ENCODE measurements at places on chromosomes 5 and 9. TPM values are rescaled to one million over a fixed set of nuclear protein-coding genes. Genes with fewer than 3 reads are reported as not detected.

DNA sequence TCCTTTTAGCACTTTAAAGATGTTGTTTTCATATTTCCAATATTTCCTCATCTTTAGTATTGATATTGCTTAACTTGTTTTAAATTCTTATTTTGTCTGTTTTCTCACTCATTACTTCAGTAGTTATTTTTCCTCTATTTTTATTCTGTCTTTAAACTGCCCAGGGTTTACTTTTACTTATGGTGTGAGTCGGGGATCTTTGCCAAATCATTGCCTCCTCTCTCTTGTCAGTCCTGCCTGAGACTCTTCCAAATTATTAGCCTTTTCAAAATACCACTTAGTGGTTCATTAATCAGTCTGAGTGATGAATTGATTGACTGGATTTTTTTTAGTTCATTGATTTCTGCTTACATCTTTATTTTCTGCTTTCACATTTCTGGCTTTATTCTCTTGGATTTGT lies 72.9 kb downstream of the SH3GL2 start:
- no peak for DNase-seq

DNA sequence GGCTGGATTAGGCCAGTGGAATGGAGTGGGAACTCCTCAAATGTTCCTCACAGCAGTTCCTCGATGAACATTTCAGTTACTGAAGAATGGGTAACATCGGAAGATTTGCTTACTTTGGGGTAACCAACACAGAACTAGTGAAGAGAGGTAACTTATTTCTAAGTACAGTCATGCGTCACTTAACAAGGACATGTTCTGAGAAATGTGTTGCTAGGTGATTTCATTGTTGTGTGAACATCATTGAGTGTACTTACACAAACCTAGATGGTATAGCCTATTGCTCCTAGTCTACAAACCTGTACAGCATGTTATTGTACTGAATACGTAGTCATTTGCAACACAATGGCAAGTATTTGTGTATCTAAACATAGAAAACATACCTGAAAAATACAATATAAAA lies 228.3 kb downstream of the MAST4 start:
- no peak for DNase-seq

DNA sequence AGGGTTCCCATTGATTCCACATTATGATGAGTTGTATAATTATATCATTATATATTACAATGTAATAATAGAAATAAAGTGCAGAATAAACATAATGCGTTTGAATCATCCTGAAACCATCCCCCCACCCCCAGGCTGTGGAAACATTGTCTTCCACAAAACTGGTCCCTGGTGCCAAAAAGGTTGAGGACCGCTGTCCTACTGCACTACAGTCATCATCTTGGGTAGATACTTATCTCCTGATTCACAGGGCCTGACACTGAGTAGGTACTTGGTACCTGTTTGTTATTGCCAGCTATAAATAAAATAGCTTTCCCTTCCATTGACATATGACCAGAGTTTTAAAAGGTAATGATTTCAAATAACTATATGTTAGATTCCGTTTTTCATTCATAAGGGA lies 25.6 kb downstream of the ANP32B start:
- DNase-seq = no peak

DNA sequence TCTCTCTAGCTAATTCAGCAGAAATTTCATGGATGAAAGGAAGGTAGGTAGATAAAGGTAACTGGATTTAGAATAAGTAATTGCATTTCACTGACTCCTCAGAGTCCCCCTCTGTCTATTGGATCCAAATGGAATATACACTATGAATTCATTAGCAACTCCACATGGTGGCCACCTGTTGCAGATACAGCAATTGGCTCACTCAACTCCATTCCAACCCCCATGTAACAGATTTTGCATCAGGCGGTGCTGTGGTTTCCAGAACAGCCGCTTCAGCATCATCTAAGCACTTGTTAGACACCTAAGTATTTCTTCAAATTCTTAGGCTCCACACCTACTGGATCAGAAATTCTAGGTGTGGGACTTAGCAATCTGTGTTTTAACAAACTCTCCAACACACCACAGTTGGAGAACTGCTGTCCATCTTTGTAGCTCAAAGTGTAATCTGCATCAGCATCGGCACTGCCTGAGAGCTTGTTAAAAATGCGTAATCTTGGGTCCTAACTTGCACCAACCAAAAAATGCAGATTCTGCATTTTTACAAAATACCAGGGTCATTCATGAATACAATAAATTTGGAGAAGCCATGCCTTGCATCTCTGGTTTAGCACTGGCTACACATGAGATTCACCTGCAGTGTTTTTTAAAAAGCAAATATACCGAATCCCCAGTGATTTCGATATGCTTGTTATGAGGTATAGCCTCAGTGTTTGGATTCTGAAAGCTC lies 413.8 kb upstream of the CD180 start:
- DNase-seq = no peak

DNA sequence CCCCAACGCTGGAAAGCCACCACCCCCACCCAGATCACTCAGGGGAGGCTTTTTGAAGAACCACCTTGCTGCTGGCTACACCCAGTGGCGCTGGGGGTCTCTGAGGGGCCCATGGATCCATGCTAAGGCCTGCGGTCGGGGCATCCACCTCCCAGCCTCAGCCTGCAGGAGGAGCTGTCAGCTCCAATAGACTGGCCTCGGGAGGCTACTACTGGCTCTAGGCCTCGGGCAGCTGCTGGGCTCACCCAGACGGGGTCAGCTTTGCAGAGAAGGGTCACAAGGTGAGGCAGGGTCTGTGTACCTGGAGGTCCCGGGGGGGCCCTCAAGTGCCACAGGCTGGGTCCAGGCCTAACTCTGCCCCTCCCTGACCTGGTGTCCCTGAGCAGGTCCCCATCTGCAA lies 193.7 kb downstream of the OLFM1 start:
- no peak for DNase-seq

DNA sequence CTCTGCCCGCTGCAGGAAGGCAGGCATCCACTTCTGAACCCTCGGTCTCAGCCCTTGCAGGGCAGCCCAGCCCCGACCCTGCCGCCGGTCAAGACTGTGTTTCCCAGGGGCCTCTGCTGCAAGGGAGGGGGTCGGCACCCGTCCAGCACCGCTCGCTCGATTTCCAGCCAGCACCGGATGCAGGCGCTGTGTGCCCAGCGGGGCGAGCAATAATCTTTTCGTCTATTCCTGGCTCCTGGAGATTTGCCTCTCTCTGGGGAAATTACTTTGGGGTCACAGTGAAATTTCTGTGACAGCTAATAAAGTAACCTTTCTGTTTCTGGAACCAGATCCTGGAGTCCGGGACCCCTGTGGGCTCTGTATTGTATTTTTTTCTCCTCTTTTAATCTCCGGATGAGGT lies 155.3 kb downstream of the COL23A1 start:
- peak; percentile 67 for DNase-seq

GRCh38 chr5:174409070-174409469 lies 315.3 kb upstream of the MSX2 start:
- no peak for DNase-seq

- no peak for DNase-seq
These were observed 64.9 kb downstream of the CETN3 start for GRCh38 chr5:90344689-90345088.

DNA sequence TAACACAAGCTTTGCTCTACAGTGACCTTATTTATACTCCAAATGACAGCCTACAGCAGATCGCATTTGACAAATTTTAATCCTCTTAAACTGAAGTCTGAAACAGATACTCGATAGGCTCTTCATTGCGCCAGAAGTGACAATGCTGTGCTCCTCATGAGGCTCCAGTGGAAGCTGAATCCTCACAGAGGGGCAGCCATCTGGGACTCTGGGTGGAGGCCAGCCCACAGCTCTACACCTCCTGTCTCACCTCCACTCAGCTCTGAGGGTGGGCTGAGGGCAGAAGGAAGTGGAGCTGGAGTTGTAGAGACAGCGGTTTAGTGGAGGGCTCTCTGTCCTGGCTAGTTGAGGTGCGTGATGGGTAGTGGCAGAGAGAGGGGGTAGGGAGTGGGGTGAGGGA lies 283.3 kb upstream of the ANKRD55 start:
- no peak for DNase-seq

DNAI1 gene
- total RNA-seq = not detected

GRCh38 chr9:75382126-75382525 lies 293.8 kb downstream of the OSTF1 start:
- no peak for DNase-seq

NEUROG1 gene
- total RNA-seq = not detected

FCN2 gene
- total RNA-seq = not detected

DNA sequence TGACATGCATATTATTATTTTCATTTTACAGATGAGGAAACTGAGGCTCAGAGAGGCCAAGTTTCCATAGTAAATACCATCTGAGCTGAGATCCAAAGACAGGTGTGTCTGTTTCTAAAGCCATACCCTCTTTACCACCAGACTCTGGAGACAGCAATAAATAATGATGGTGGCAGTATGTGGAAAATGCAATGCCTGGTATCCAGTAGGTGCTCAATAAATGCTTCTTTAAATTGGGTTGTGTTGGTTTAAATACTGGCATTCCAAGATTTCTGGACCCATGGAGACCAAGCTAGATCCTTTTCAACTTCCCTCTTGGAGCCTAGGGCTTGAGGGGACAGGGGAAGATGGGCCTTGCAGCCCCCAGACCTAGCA lies 221.3 kb upstream of the MSX2 start:
- DNase-seq = no peak

SPATA31D1 gene
- total RNA-seq = not detected

LCN1 gene
- total RNA-seq = not detected

GPR150 gene
- total RNA-seq = 0.14 TPM

DNA sequence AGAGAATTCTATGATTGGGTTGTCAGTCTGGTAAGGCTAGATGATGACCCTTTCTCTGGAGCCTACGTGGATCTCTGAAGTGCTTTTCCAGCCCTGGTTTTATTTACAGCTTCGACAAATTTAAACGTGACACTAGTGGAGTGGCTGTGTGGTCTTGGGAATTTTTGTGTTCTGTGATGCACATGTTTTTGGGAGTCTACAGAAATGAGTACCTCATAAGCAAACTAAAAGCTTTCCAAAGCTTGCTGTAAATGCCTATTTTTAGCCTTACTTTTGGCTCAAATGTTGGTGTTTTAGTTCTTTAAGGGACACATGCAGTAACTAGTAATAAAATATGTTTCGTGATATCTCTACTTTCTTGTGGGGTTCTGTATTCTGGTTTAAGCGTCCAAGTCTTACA lies 3.3 kb downstream of the LARP1 start:
- no peak for DNase-seq

DNA sequence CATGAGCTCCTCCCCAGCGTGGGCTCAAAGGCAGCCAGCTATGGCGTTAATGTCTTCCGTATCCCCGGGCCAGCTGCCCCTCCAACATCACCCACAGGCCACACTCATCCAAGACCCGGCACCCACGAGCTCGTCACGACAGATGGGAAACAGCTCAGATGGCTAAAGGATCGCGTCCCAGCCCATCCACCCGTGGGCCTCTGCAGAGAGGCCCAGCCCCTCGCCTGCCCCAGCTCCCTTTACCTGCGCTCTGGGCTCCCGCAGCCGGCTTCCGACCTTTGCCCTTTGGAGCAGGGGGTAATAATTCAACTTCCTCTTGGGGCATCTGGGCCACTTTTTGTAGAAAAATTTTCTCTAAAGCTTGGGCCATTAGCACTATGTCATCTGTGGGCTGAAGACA lies 16.5 kb downstream of the BRD3 start:
- no peak for DNase-seq

DNA sequence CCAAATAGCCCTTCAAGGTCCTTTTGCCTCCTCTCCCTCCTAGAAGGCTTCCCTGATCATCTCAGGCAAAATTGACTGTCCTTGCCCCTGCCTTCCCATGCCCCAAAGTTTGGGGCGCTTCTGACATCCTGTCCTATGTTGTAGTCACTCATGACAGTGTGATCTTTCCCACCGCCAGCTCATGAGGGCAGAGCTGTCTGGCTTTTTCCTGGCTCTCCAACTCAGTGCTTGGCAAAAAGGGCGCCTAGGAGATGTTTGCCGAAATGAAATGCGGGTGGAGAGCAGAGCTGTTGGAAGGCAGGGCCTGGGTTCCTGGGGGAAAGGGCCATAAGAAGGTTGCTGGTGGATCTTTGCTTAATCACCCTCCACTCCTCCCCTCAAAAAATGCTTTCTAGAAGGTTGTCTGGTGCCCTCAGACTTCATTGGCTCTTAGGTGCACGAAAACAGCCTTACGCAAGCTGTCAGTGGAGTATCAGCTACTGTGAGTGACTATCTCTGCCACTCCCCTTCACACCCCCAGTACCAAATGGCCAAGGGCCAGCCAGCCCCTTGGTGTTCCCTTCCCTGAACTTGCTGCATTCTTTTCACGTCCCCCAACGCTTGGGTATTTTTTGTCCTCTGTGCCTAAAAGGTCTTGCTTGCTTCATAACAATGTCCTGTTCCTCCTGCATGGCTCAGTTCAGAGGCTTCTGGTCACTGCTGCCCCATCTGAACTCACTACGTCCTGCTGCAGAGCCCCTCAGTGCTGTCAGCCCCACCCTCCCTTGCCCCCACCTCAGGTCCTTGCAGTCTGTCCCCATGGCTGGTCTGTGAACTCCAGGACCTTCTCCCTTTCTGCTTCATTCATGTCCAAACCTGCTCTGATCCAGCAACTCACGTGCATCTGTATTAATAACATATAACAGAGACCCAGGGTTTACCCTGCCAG lies 2.6 kb upstream of the SLC25A51 start:
- no peak for DNase-seq

BTNL9 gene
- total RNA-seq = 38.5 TPM

DNLZ gene
- total RNA-seq = 37.6 TPM

GRCh38 chr9:86098824-86099700 lies at the start of gene GOLM1:
GOLM1 (minus strand) TSS chr9:86099558; CDS start chr9:86079320, 20,238 bp downstream.
- peak; percentile 46 for DNase-seq

DNA sequence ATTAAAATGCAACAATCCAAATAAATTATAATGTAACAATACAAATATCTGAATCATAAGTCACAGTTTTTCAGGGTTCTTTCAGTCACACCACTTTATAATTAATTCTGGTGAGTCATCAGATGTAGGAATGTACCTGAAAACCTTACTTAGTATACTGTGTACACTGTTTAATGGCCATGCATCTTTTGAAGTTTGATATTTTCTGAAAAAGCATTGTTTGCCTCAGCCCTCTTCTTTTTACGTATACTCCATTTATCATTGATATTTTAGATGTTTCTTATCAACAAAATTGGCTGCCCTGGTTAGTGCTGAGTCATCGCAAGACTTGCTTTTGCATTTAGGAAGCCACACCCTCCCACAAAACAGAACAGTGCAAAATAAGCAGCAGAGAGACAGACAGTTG lies 218.6 kb downstream of the PJA2 start:
- no peak for DNase-seq

FRMPD1 gene
- 1.1 TPM for total RNA-seq

- DNase-seq = no peak
These were observed 35.4 kb downstream of the ACTL7A start for GRCh38 chr9:108897324-108898096.

- DNase-seq = no peak
These were observed 39.4 kb downstream of the SMIM23 start for GRCh38 chr5:171825051-171825450.

GRCh38 chr9:2390028-2390427 lies 231.6 kb upstream of the VLDLR start:
- DNase-seq = no peak

DNA sequence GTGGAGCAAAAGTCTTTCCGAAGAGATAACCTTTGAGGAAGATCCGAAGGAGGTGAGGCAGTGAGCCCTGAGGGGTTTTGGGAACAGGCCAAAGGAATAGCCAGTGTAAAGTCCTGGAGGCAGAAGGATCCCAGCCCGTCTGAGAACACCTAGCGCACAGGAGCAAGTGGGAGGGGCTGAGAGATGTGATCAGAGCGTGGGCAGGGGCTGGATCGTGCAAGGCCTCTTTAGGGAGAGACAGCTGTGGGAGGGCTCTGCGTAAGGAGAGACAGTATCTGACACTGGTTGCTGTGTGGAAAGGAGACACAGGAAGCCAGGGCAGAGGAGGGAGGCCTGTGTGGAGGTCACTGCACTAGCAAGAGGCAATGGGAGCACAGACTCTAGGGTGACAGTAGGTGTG lies 68.2 kb downstream of the BARX1 start:
- no peak for DNase-seq

STKLD1 gene
- total RNA-seq = not detected

STK32A gene
- 0.80 TPM for total RNA-seq
